ENCODE measurements at places on chromosomes 1 and 21.

- DNase-seq = no peak
These were observed 3.9 kb upstream of the MEF2D start for GRCh38 chr1:156504438-156504813.

- peak; percentile 14 for DNase-seq
These were observed 89.8 kb downstream of the SLC16A1 start for GRCh38 chr1:112866151-112866550.

DNA sequence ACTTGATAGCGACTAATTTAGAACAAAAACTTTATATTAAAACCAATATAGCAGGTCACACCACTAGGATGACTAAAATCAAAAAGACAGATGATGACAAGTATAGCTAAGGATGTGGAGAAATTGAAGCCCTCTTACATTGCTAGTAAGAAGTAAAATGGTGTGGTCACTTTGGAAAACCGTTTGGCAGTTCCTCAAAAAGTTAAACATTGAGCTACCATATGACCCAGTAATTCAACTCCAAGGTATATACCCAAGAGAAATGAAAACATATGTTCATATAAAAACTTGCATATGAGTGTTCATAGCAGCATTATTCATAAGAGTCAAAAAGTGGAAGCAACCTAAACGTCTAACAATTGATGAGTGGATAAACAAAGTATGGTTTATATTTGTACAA, 13.0 kb upstream of the SERINC2 start:
- peak; percentile 43 for DNase-seq

DNA sequence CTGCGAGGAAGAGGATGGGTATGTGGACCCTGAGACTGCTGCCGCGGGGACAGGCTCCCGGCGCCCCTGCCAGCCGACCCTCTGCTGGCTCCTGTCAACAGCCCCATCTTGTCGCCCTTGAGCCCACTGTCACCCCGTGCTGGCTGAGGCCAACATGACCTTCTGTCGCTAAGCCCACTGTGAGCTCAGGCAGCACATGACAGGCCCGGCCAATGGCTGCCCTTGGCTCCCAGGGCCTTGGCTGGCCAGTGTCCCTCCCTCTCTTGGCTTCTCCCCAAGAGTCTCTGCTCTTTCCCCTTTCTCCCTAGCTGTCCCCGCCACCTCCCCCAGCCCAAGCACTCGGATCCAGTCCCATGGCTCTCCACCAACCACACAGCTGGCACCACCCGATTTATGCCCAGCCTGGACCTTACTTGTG, 3.5 kb downstream of the PEX10 start:
- no peak for DNase-seq

DNA sequence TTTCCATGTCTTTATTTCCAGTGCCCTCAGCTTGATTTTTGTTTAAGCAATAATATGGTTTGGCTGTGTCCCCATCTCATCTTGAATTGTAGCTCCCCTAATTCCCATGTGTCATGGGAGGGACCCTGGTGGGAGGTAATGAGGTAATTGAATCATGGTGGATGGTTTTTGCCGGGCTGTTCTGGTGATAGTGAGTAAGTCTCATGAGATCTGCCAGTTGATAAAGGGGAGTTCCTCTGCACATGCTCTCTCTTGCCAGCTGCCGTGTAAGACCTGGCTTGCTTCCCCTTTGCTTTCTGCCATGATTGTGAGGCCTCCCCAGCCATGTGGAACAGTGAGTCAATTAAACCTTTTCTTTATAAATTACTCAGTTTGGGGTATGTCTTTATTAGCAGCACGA, 559.6 kb upstream of the ADAMTS5 start:
- no peak for DNase-seq

- DNase-seq = no peak
These were observed 11.5 kb downstream of the TNFSF4 start for GRCh38 chr1:173195596-173196088.

DNA sequence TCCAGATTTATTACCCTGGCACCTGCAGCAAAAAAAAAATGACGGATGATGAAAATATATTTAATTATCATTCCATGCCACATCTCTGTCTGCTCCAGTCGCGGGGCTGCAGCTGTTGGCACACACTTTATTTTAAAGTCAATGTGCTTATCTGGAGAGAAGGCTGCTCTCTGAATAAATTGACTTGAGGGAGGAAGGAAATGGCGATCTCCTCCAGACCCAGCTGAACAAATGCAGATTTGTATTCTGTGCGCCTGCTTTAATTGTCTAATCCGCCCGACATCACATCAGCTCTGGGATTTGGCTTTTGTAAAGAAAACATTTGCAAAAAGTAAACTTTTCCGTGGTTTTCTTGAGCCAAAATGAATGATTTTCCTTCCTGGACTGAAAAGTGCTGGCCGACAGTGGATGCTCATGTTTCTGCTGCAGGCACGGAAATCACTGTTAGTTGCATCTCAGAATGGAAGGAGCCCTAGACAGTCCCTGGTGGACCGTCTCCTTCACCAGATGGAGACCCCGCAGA, 150.2 kb downstream of the CAMTA1 start:
- no peak for DNase-seq

DNA sequence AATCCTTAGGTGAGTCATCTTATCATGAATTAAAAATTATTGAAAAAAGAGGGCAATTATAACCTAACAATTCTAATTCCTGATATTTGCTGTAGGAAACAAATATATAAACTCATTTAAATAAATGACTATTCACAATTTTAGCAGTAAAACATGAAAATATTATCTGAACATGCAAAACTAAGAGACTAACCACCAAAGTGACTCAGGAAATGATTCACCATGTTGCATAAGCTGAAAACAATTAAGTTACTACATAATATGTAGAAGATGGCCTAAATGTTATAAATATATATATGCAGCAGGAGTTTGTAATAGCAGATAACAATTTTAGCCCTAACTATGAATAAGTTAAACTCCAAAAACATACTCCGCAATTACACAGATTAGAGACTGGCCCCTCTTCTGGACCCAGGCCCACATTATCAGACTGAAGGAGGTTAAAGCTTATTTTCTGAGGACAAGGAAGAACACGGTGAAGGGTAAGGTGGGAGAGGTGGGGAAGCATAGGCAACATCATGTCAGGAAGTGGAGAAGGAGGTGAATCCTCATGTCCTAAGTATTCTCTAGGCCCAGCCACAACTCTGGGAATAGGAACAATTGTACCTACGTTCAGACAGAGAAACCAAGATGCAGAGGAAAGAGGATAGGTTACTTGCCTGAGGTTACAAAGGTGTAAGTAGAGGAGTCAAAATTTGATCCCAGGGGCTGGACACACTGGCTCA, 15.6 kb upstream of the AIM2 start:
- DNase-seq = no peak

- no peak for DNase-seq
These were observed 241.1 kb downstream of the PDE4B start for GRCh38 chr1:66033781-66034180.

GRCh38 chr1:231106347-231106746, 55.5 kb upstream of the TRIM67 start:
- DNase-seq = peak; percentile 64
